Right forelimb (tissue), 1 donor: ENCODE measurements at places on chromosomes 11 and 22.

- peak; percentile 22 for DNase-seq
These were observed 117.0 kb downstream of the MPPED1 start for GRCh38 chr22:43528601-43529360.

DNA sequence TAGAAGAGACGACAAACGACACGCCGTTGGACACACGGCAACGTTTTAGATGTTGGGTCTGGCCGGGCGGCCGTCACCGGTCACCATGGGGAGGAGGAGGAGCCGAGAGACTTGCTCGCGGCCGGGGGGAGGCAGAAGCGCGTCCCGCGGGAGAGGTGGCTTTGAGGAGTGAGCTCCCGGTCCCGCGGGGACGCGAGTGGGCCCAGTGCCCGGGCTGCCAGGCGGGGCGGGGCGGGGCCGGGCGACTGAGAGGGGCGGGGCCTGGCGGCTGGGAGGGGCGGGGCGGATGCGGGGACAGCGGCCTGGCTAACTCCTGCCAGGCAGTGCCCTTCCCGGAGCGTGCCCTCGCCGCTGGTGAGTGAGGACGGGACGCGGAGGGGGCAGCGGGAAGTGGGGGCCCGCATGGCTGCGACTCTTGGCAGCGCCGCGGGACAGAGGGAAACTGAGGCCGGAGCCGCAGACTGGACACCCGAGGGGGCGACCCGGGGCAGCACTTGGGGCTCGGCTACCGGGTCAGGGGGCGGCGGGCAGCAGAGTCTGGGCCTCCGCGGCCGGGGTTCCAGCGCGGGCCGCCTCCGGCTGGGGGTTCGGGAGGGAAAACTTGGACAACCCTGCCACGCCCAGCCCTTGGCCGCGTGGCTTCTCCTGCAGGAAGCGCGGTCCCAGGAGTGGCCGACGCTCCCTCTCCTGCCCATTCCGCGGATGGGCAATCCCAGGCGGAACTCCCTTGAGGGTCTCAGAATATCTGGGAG is at the start of gene TSPO:
Gene TSPO, plus strand, starts transcription at position 309 of the 752 bp plus-strand sequence. CDS start 7,680 bp downstream, outside the sequence.
- DNase-seq = peak; percentile 83

- no peak for DNase-seq
These were observed 2.2 kb upstream of the SCUBE1 start for GRCh38 chr22:43345356-43345755.

GRCh38 chr11:63826471-63827190 is 12.3 kb upstream of the MARK2 start:
- DNase-seq = no peak

GRCh38 chr11:60477035-60477445 is 15.5 kb upstream of the MS4A12 start:
- no peak for DNase-seq

- no peak for DNase-seq
These were observed 429 bp upstream of the SNX15 start for GRCh38 chr11:65026810-65027209.

DNA sequence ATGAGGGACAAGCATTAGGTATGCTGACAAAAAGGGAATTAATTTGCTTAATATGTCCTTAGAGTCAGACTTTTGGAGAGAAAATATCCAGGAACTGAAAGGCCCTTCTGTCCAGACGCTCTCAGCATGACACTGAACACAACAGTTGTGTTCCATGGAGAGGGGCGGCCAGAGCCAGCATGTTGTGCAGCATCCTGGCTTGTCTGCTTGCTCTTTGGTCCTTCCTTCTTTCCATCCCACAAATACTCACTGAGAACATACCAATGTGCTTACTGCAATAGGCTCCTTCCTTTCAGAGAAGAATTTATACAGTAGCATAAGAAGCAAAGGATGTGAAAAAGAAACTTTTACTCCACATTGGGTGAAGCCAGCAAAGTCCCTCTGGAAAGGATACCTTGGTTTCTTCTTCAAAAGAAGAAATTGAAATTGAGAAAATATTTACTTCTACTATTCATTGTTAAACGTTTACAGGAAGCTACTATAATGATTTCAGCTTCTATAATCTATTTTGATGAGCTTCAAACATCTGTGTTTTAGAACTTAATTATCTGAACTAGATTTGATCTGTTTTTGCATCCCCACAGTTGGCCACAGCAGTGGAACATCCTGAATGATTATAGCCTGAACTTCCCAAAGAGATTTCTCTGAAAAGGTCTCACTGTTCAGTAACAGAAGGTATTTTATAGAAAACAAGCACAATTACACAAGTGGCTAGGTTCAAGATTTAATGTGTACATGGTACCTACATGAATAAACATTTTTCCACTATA is 304.1 kb upstream of the PITPNB start:
- no peak for DNase-seq

DNA sequence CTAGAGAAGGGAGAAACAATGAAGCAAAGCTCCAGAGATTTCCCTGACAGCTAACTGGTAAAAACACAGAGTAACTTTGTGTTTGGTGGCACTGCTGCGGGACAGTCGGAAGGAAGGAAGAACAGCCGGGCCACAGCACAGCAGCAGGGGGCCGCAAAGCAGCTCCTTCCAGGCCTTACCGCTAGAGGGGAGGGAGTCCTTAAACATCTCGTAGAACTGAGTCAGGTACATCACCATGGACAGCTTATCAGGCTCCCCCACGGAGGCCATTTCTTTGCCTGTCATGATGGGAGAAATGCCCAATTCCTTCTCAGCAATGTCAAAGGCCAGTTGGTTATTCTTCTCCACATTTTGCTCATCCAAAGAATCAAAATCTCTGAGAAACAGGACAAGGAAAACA is 114.6 kb upstream of the BID start:
- no peak for DNase-seq
